Central memory CD4-positive, alpha-beta T cell (primary cell): ENCODE measurements at places on chromosomes 5 and 9.
A peak's percentile ranks its signal among the peaks of the same experiment; 100 is the strongest.

- DNase-seq: no peak
These were observed 30.1 kb upstream of the SNX24 start for GRCh38 chr5:122815218-122815767.

- DNase-seq: no peak
These were observed 40.0 kb upstream of the RICTOR start for GRCh38 chr5:39114155-39114554.

DNA sequence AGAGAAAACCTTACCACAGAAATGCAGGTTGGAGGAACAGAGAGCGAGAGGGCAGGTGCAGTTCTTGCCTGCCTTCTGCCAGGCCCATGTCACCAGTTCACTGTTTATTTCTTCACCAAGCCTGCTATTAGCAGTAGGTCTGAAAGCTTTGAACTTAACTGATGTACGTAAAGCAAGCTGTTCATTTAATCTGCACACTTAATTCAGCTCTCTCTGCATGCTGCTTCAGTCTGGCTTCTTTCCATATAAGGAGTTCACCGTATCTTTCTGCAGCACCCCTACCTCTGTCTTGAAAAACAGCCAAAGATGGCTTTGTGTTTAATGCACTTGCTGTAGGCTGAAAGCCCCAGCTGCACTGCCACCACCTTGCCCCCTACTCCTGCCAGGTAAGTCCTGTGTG, 205.1 kb downstream of the RAB3C start:
- no peak for DNase-seq

- no peak for DNase-seq
These were observed 58.7 kb upstream of the ANKRD55 start for GRCh38 chr5:56291661-56292374.

- no peak for DNase-seq
These were observed 88.5 kb downstream of the FBXO4 start for GRCh38 chr5:42013561-42013960.

DNA sequence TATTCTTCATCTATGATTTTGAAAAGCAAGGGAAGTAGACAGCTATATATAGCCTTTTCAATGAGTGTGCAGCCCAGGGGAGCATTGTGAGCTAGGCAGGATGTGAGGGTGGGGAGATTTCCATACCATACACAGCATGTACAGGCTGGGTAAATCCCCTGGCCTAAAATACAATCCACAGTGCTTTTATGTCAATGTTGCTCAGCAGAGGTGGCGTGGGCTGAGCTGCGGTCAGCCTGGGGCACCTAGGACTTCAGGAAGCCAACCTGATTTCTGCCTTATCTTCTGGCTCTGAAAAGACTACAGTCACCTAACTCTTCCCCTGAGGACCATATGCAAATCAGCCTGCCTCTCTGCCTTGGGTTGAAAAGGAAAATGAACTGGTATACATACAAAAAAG, 6.3 kb upstream of the GARIN3 start:
- DNase-seq: peak; percentile 81

GRCh38 chr9:137705443-137705863, 86.6 kb downstream of the EHMT1 start:
- DNase-seq: peak; percentile 10

- DNase-seq: no peak
These were observed 1.1 kb upstream of the PFDN1 start for GRCh38 chr5:140303966-140304365.

DNA sequence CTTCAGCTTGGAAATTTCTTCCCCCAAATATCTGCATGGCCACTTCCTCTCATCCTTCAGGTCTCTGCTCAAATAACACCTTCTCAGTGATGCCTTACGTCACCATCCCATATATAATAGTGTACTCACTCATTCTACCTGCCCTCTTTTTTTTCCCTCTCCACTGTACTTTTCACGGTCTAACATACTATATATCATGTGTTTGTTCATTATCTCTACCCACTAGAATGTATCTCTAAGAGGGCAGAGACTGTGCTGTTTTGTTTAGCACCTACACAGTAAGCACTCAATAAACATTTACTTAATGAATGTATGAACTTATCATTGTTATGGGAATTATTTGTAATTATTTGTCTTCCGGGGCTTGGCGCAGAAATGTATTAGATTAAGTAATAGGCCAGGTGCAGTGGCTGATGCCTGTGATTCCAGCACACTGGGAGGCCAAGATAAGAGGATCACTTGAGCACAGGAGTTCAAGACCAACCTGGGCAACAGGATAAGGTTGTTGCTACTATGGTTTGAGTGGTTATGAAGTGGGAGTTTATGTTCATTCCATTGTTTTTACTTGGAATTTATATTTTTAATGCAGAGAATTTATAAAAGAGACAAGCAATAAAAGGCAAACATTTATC, 6.0 kb upstream of the IL13 start:
- DNase-seq: no peak

DNA sequence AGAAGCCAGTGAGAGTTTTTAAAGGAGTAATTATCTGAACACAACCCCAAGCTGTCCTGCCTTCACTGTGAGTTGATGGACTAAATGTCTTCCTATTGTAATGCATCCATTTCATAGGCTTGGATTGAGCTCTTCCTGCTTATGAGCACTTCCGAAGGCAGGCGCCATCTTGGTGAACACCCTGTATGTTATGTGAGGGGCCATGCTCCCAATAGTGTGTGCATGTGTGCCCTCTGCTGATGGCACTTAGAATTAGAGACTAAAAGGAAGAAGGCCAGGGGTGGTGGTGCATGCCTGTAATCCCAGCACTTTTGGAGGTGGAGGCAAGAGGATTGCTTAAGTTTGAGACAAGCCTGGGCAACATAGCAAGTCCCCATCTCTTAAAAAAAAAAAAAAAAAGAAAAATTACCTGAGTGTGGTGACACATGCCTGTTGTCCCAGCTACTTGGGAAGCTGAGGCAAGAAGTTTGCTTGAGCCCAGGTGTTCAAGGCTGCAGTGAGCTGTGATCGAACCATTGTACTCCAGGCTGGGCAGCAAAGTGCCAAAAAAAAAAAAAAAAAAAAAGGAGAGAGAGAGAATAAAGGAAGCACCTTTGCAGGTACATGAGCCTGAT, 65.0 kb downstream of the C9orf152 start:
- no peak for DNase-seq

GRCh38 chr5:123755653-123756317, 243.8 kb downstream of the CSNK1G3 start:
- DNase-seq: no peak

DNA sequence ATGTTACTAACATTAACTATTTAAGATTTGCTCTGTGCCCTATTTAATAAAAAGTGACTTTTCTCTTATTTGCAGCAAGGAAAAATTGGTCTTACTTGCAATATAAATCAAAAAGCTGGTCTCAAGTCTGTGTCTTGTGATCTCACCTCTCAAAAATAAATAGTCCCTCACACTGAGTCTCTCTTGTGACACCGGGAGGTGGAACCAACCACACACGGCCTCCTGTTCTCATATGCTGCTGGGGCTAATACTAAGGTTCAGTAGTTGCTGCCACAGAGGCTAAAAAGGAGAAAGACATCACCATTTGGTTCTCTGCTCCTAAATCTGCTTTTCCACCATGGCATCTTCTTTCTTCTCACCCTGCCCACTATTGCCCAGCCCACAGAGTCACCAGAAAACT, 175.8 kb upstream of the FTMT start:
- DNase-seq: no peak

DNA sequence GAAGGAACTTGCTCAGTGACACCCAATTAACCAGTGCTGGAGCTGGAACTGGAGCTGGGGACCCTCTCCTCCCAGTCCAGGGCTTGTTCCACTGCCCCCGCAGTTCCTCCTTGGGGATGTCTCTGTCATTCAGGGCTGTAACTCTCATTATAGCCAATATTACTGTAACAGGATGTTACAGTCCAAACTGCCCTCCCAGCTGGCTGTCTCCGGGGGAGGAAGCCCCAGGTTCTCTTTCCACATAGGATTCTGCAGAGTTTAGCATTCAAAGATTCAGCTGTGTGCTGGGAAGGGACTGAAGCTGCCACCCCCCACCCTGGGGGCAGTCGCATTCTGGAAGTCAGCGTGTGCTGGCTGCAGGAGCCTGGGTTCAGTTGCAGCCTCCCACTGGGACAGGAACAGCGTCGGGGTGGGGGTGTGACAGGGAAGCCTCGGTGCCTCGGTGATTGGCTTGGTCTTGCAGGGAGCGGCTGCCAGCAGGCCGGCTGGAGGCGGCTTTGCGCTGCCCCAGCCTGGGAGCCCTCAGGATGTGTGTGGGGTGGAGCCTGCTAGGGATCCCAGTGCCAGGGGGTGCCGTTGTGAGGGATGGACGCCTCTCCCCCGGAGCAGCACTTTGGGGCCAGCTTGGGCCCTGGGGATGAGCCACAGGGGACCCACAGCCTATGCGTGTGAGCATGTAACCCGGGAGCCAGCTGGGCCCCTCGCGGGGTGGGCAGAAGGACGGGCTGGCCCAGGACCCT, 101.1 kb downstream of the RGS3 start:
- no peak for DNase-seq

GRCh38 chr9:2032234-2032633, 17.1 kb downstream of the SMARCA2 start:
- no peak for DNase-seq

DNA sequence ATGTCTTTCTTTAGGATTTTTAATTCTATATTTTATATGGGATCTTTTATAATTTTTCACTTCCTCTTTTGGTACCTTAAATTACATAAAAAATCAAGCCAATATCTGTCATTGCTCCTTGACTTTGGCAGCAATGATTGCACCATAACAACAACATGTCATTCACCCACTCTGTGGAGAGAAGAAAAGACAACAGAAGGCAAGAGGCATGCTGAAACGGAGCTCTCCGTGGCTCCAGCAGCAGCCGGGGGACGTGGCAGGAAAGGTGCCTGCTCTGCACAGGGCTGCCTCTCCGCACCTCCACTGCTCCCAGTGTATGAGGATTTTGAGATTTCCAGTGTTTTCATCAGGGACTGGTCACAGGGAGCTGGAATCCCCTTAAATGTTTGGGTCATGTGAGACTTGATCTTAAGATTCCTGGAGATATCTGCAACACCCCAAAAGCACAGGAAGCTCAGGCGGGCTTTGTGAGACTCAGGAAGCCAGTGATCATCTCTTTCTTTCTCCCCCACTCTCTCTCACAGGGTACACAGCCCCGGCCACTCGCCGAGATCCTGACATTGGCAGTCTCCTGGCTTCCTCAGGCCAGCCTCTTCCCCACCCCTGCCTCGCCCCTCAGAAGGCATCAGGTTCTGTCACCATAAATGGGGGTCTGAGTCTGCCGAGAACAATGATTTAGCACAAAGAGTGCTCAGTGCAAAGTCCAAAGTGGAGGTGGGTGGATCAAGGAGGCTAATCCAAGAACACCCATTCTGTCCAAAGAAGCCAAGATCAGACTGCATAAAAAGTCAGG, 74.6 kb downstream of the ACTL7B start:
- DNase-seq: no peak

GRCh38 chr5:88675708-88676636, 207.0 kb downstream of the MEF2C start:
- DNase-seq: no peak

GRCh38 chr5:35335752-35336151, 105.5 kb upstream of the PRLR start:
- no peak for DNase-seq

GRCh38 chr5:150457562-150458240, 8.2 kb upstream of the RPS14 start:
- DNase-seq: no peak

- DNase-seq: no peak
These were observed 13.9 kb downstream of the FGF18 start for GRCh38 chr5:171433352-171433698.

DNA sequence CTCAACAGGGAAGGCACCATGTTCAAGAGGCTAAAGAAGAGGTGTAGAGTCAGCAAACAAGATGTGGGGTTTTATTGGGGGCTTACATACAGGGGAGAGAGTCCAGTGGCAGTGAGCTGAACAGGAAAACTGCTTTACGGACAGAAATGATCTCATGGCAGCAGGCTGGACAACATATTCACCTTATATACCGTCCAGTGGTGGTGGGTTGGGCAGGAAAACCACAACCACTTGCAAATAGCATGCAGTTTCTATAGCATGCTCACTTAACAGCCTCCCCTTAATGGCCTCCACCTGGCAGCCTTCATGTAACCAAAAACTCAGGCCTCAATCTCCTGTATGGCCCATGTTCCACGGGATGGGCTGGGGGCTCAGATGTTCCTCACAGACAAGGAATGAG, 5.4 kb downstream of the TNFSF8 start:
- no peak for DNase-seq

DNA sequence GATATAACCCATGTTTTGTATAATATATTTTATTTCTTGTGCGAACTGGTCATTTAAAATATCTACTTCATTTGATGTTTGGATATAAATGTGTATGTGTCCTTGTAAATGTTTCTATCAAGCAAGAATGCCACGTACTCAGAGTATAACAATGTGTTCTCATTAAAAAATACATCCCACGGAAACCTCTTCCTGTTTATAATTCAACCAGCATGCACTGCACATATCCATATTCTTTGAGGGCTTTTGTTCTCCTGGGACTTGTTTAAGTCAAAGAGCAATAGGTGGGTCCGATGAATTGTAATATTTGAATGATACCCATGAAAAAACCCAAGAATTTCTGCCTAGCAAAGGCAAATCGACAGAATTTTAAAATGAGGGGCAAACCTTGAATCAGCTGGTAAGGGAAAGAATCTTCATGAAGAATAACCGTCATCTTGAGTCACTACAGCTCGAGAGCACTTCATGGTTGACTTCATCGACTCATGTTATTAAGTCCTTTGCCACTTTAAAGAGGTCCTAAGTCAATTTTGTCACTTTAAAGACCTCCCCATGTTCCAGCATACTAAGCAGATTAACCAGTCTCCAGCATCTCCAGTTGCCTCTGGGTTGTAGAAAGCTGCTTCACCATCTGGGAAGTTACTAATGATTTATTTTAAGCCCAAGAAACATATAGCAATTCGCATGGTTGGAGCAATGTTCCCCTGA, 80.6 kb downstream of the NPR3 start:
- no peak for DNase-seq

DNA sequence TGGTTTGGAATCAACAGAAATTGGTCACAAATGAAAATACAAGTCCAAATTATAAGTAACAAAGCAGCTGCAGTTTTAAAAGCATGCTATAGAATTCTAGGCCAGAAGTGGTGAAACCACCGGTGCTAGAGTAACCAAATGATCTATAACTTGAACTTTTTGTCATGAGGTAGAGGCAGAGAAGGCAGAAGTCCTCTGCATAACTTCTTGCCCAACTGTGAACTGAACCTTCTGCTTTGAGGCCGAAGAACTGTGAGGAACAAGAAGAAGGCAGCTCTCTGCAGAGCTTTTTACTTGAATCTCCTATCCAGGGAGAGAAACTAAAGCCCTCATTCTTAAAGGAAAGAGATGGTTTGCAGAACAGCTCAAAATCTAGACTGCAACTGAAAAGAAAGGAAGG, 36.2 kb upstream of the TENT2 start:
- DNase-seq: no peak

- no peak for DNase-seq
These were observed 118.4 kb downstream of the GDNF start for GRCh38 chr5:37721447-37721871.

DNA sequence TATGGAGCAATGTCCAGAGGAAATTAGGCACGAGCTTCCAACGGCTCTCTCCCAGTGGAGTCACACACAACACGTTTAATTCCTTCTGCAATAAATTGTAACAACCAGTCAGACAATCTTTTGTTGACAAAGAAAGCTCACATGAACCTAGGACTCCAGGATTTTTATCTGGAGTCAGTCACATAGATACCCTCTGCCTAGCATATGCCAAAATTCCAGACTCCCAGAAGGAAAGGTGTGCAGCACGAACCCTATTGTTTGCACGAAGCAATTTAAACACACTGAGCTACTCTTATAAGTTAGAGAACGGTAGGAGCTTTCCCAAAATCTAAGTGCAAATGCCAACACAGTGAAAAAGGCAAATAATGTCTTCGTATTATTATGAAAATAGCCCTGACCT, 67.1 kb downstream of the TEX10 start:
- no peak for DNase-seq

GRCh38 chr9:137128862-137129455, 10.0 kb upstream of the GRIN1 start:
- DNase-seq: no peak
